ENCODE measurements at places on chromosomes 6 and 20.

- DNase-seq = no peak
These were observed 116.1 kb downstream of the MAN1A1 start for GRCh38 chr6:119233312-119233984.

DNA sequence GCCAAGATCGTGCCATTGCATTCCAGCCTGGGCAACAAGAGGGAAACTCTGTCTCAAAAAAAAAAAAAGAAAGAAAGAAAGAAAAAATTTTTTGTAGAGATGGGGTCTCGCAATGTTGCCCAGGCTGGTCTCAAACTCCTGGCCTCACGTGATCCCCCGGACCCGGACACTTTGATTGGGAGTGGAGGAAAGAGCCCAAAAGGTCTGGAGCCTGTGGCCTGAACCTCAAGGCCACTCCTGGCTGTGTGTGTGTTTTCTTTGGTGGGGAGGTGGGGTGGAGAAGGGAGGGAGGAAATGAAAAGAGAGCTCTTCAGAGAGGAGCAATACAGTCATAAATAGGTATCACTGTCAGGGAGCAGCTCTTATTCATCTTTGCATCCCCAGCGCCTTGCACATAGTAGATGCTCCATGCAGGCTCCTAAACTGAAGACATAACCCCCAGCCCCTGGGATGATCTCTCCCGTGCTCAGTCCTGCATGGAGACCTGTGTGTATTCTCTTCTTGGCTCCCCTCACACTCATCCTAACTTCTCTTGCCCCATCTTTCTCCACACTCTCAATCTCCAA is 75.7 kb downstream of the FGD2 start:
- DNase-seq = no peak

- peak; percentile 92 for DNase-seq
These were observed 236.0 kb upstream of the STXBP5 start for GRCh38 chr6:146968041-146968760.

DNA sequence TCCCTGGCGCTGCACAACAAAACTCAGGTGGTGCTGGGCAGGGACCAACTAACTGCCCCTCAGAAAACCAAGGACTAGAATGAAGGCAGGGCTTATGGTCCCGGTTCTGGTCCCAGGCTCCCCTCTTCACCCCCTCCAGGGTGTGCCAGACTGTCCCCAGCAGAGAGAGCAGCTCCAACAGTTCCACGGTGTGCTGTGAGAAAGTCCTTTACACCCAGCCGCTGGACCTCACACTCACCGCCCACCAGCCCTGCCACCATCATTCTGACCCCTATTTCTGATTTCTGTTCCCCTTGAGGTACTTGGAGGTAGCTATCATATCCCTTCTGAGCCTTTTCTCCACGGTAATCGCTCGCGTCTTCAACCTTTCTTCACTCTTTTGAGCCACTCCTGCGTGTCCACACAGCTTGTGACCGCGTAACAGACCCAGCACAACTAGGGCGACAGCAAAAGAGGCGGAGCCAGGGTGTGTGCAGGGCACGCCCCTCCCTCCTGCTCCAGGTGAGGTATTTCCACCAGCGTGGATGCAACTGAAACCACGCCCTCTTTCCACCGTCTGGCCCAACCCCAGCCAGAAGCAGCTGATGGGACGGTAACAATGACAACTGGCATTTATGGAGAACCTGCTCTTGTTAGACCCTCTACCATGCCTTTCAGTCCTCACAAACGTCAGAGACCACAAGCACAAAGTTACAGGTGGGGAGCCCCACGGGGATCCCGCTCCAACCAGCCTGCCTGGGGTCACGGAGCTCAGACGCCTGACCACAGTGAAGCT is 2.3 kb downstream of the PXDC1 start:
- no peak for DNase-seq

- DNase-seq = no peak
These were observed 59.3 kb upstream of the SLC2A12 start for GRCh38 chr6:134111726-134112125.

DNA sequence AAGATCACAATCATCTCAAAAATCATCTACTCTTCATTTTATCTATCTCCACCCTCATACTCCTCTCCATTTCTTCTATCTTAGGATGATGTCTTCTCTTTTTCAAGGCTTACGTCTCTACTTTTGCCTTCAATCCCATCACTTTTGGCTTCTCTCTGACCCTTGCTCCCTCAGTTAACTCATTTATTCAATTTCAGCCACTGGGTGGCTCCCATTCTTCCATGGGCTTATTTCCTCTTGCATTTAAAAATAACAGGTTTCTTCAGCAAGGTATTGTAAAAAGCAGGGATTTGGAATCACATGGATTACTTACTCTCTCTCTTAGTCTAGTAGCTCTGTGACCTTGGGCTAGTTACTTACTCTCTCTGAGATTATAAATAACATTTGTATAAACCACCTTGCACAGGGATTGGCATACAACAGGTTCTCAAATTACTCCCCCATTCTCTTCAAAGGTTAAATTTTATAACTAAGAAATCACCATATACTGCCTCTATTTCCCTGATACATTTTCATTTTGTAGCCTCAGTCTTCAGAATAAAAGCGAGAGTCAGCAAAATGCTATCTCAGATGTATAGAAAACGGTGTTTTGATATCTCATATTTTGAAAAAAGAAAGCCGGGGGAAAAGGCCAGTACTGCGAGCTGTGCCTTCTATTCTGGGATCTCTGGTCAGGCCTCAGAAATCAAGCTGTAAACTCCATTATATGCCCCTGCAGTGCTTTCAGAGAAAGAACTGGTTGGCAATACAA is 5.5 kb downstream of the ZSCAN12 start:
- peak; percentile 17 for DNase-seq

- DNase-seq = no peak
These were observed 647.8 kb upstream of the SLC35B3 start for GRCh38 chr6:9083108-9083507.

DNA sequence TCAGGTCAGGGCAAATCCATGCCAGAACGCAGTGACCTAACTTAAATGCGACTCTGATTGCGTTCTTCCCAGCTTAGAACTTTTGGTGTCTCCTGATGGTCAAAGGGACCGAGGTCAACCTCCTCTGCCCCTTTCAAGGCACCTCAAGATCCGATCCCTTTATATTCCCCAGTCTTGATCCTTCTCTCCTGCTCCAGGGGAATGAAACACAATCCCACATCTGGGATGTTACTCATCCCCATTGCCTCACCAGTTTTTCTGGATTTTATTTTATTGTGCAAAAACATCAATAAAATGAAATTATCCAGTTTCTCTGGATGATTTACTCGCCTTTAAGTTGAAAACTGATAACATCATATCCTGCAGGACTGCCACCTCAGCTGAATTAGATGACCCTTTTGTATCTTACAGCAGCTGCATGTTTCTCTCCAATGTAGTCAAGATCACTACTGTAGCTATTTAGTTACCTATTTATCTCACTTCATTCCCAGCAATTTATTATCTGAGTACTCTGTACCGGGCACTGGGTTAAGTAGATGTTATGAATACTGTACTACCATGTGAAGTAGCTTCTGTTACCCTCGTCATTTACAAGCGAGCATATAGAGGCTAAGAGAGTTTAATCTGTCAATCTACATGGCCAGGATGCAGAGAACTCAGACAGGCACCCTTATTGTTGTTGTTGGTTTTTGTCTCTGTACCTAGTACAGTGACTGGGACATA is 44.0 kb downstream of the IRAK1BP1 start:
- DNase-seq = peak; percentile 47

DNA sequence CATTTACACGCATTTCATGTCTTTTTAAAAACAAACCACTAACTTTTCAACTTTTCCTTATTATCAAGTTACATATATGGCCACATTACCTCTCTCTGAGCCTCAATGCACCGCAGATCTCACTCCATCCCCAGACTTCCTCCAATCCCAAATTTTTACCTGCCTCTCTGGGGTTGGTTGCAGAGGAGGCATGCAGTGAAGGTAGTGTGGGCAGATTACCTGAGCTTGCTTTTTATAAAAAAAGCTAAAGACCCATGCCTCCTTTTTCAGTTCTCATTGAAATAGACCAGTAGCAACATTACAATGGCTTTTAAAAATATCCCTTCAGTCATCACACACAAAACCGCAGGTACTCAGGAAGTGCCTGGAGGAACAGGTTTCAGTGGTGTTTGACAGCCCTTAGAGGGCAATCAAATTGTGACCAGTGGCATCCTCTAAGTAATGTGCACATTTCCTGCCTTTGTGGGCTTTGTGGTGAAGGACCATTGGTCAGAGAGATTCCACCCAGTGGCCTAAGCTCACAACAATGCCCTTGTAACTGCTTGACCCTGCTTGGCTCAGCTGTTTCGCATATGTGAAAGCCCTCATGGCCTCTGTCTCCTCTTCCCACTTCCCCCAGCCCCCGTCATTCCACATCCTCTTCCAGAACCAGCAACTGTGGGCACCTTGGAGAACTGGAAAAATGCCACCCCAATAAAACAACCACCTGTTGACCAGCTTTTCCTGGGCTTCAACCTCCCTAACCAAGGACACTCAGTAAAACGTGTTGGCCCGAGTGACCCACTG is 30.2 kb upstream of the IL17A start:
- DNase-seq = no peak

- DNase-seq = peak; percentile 63
These were observed 73.2 kb downstream of the LY86 start for GRCh38 chr6:6661684-6662083.

GRCh38 chr6:136525586-136526195 is 24.5 kb downstream of the MAP7 start:
- no peak for DNase-seq

DNA sequence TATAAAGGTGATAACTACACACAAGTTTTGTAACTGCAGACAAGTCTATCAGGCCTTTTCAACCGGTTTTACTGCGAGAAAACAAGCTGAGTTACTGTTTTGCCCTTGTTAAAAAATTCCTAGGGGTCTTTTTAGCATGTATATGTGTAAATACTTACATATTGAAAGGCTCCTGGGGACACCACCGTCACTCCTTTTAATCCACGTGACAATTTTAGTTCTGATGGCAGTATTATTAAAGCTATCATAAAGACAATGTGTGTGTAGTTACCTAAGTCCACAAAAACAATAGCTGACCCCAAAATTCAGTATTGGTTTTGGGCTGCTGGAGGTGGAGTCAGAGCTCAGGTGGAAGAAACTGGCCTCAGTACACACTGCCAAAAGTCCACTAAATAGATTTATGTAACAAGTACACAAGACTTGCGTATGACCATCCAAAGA is 41.3 kb upstream of the HFE start:
- peak; percentile 31 for DNase-seq

DNA sequence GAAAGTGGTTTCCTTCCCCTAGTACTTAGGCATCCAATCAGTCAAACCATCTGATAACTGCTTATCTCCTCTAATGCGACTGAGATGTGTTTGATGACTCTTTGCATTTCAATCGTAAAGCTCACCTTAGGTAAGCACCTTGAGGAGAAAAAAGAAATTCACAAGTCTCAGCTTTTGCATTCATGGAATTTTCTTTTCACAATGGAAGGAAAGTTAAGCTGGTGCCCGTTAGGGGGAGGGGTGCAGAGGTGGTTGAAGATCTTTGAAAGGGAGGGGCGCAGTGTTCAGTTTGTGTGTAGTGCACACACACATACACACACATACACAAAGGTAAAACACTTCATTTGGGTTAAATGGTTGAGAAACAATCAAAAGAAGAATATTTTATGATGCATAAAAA is 87.1 kb upstream of the SALL4 start:
- DNase-seq = no peak

- DNase-seq = no peak
These were observed 11.5 kb downstream of the SLC4A11 start for GRCh38 chr20:3227506-3227905.

DNA sequence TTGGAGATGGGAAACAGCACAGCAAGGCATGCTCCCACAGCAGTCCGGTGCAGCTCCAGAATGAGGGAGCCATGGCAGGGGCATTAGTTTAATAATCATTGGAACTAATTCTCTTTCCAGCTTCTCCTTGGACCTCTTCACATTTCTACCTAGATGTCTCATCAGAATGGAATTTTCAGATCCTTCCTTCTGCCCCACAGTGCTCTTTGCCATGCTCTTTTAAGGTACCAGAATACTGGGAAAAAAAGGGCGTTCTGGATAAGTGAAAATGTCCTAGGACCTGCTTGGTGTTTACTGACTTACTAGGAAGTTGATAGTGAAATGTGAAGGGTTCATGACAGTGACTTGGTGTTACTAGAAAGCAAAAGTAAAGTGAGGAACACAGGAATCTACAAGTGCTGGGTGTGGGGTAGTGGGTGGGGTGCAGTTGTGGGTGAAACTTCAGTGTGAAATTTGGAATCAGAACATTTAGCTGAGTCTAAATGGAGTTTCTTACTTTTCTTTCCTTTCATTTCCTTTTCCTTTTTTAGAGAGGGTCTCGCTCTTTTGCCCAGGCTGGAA is 207.1 kb downstream of the ARID1B start:
- DNase-seq = no peak

DNA sequence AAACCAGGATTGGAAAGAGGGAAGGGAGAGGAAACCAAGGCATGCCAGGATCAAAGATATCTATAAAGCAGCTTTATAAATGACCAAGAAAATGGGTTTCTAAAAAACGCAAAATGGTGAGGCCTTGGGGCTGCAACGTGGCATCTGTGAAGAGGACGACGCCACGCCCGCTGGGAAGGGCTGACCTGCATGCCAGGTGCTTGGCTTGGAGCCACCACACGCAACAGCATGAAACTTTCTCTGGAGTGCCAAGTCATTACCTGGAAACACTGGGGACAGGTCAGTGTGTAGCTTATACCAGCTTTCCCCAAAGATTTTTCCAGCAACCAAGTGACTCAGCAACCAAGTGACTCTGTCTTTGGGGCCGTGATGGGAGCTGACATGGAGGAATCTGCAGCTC is 82.5 kb downstream of the POPDC3 start:
- DNase-seq = no peak

- DNase-seq = no peak
These were observed 113.7 kb downstream of the SLC23A2 start for GRCh38 chr20:4887586-4887985.

DNA sequence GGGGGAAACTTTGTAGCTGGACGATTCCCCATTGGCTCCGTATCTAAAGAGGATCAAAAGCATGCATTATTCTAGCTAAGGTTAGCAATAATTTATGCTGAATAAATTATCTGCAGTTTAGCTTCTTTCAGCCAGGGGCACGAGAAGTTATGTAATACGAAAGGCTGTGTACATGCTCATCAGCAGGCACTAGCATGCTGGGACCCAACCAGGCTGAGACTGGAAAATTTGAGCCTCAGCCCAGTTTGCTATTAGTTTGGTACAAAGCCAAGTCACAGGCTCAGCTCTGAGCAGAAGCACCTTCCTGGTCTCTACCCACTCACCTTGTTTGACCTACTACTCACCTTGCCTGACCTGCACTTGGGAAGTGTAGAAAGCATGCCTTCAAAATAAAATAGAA is 328.1 kb upstream of the ARID1B start:
- DNase-seq = no peak
